ENCODE measurements at places on chromosomes 6 and 20.

GRCh38 chr6:7107578-7108195 lies at the start of gene RREB1:
Gene RREB1, plus strand, starts transcription at chr6:7107961. Its CDS starts 73,951 bp downstream, at chr6:7181912.
- peak; percentile 30 for DNase-seq

- DNase-seq, result no peak
These were observed 54.6 kb downstream of the FYN start for GRCh38 chr6:111818539-111819226.

DNA sequence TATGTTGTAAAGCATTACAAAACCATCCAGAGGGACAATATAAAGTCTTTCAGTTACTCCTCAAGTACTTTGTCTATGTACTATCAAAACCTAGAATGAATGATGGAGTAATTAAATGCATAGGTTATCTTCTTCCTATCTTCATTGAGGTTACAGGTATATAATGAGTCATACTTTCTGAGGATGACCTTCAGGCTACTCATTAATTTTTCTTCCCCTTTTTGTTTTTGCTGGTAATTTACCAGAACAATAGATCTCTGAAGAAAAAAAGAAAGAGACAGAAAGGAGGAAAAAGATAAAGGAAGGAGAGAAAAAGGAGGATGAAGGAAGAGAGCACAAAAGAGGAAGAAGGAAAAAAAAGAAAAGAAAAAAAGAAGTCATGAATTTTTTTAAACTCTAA lies 398.4 kb downstream of the TBC1D32 start:
- no peak for DNase-seq

GRCh38 chr6:111228094-111228493 lies 140.8 kb downstream of the SLC16A10 start:
- DNase-seq, result no peak

- no peak for DNase-seq
These were observed 168.4 kb upstream of the BMP5 start for GRCh38 chr6:56043761-56044160.

Measured in NCI-H1694 (cell line).